Neural crest cell (in vitro differentiated cells): ENCODE measurements at places on chromosomes 1 and 21.

- DNase-seq = no peak
These were observed 25.2 kb downstream of the S1PR1 start for GRCh38 chr1:101262060-101262459.

DNA sequence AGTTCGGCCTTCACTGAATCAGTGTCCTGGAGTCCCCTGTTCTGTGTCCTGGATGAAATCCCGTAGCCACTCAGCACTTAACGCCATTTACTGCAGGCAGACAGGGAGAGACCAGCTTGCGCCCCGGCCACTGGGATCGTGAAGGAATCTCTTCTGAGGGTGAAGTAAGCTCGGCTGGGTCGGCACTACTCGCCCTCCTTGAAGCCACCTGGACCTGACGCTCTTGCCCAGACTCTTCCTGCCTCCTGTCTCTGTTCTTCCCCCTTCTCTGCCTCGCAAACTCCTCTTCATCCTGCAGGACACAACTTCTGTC lies 99.9 kb upstream of the ZBTB40 start:
- no peak for DNase-seq

DNA sequence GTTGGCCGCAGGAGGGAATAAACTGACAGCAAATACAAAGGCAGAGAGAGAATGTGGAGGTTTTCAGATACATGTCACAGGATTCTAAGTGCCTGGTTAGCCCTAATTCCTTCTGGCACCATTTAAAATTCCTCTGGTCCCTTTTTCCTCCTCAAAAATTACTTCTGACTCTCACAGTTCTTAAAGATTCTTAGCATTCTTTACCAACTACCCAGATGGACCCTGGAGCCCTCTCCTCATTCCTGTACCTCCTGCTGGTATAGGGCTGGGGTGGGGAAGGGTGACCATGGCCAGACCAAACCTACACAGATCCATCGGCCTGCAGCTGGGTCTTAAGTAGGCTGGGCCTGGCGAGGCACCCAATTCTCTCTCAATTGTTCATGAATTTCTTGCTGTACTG lies 7.2 kb downstream of the MKNK1 start:
- no peak for DNase-seq

GRCh38 chr1:212595229-212595628 lies 13.3 kb upstream of the ATF3 start:
- no peak for DNase-seq
